ENCODE measurements at places on chromosomes 7 and 10.
A peak's percentile ranks its signal among the peaks of the same experiment; 100 is the strongest.

- DNase-seq: peak; percentile 91
These were observed 10.0 kb downstream of the KLF6 start for GRCh38 chr10:3774814-3775695.

DNA sequence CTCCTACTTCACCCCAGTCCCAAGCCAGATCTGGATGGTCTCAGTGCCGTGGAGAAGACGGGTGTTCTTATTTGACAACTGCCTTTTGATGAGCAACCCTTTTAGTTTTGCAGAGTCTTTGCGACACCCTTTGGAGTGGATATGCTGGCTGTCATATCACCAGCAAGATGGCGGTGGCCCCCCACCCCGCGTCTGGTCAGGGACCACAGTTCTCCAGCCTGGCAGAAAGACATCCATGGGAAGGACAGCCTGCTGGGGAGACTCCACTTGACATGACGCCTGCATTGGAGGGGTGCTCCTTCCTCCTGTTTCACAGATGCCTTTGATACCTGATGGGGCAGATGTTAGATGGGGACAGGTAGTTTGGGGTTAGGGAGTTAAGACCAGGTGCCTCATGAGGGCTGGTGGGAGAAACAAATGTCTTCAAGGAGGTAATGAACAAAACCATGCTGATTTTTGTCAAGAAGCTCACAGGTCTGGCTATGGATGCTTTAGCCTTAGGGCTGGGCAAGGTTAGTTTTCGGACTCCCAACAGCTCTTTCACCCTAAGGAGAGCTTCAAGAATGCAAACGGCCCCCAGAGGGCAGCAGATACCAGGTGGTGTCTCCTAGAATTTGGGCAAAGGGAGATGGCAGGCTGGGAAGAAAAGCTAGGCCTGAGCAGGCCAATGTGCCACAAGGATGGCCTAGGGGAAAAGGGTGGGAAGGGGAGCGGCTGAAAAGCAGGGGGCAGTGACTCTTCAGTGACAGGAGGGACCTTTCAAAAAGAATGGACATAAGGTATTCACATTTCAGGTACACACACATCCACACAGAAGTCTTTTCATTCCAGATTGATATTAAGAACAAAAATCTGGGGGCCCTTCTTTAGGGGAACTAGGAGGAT is 95.2 kb downstream of the CLEC2L start:
- no peak for DNase-seq

- DNase-seq: no peak
These were observed 144.9 kb upstream of the MAGI2 start for GRCh38 chr7:79598351-79598750.

DNA sequence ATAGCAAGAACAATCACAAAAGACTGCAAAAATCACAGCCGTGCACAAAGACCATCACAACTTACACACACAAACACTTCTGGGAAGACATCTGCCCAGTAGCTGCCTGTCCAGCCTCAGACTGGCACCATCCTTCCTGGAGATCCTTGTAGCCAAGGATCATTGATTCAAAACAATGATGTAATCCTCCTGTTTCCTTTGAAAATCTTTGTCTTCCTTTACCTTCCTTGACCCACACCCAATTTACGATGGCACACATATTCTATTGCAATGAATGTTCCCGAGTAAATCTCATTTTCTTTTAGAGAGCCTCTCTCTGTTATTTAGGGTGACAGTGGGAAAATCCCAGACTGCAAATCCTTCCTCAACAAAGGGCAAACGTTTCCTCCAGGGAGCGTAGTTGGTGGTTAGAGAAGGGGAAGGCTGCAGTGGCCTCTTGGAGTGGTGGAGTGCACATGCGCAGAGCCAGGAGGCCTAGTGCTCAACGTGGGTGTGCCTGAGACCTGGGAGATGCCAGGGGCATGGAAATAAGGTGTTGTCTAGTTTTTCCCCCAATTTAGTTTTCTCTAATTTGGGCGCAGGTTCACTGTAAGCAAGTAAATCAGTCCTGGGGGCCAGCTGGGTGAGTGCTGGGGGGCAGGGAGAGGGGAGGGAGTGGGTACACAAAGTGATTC is 3.1 kb upstream of the INPP5A start:
- peak; percentile 37 for DNase-seq

GRCh38 chr10:88553116-88553752 is 29.9 kb downstream of the RNLS start:
- DNase-seq: peak; percentile 52

DNA sequence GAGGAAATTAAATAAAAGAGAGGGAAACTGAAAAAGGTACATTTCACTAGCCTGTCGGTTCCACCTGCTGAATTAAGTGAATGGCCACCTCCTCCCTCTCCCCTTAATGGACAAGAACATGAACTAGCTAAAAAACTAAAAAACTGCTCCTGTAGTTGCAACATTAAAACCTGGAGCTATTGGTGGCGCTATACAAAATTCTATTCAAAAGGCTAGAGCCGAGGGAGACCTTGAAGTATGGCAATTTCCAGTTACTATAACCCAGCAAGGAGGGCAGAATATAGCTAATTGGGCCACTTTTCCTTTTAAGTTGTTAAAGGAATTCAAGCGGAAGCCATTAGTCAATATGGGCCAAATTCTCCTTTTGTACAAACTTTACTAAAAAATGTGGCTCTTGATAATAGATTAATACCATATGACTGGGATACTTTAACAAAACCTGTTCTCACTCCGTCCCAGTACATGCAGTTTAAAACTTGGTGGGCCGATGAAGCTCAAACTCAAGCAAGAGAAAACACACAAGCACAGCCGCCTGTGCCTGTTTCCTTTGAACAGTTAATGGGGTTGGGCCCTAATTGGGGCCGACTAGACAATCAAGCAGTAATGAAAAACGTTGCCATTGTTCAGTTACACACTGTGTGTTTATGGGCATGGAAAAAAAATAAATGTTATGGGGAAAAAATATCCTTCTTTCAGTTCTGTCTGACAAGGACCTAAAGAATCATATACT is 6.5 kb upstream of the CHST3 start:
- DNase-seq: no peak

- DNase-seq: peak; percentile 57
These were observed 13.6 kb downstream of the POR start for GRCh38 chr7:75928568-75928914.

DNA sequence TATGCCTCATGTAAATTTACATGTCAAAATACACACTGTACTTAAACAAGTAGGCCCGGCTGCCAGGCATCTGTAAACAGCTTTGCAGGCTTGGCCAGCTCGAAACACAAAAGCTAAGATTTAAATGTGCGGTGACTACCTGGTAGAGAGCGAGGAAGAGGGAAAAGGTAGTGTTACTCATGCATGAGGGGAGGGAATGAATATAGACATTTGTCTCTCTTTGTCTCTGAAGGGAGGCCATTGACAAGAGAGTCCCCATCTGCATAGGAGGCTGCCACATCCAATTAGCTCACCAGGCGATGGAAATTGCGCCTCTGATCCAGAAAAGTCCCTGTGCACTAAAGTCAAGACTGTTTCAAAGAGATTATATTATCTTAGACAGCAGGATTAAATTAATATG is 535.8 kb downstream of the PTPRN2 start:
- no peak for DNase-seq

- no peak for DNase-seq
These were observed 2.0 kb downstream of the HOXA11 start for GRCh38 chr7:27182861-27183681.

GRCh38 chr7:69882269-69882668 is 284.0 kb downstream of the AUTS2 start:
- DNase-seq: no peak

- no peak for DNase-seq
These were observed 49.1 kb downstream of the SRPK2 start for GRCh38 chr7:105339404-105340323.

DNA sequence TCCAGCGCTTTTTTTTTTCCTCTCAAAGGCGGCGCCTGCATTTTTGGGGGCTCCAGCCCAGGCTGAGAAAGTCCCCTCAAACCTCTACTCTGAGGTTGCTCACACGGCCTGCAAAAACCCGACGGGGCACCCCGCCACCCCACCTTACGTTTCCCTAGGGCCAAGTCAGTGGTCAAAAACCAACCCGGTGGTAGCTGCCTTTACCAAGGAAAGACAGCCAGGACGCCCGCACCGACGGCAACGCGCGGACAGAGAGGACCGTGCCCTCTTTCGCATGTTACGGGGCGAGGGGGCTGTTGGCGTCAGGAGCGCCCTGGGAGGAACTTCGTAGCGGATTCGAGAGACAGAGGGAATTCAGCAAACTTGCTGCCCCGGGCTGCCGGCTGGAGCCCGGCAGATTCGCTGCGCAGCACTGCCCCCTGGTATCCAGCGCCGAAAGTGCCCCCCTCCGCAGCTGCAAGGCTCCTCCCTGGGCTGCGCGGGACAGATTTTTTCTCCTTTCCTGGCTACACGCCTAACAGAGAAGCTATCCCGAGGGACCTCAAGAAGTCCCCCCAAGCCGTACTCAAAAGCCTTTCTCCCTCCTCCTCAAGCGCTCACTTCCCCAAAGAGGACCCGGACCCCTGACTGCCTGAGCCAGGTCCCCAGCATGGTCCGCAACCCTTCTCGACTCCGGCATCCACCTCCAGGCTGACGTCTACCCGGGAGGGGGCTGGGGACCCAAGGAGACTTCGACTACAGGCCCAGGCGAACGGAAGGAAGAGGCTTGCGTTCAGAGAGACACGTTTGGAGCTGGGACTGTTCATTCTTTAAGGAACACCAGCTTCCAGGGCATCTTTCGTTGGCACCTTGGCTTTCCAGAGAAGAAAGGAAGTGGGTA is 27.7 kb upstream of the VAX1 start:
- DNase-seq: no peak

DNA sequence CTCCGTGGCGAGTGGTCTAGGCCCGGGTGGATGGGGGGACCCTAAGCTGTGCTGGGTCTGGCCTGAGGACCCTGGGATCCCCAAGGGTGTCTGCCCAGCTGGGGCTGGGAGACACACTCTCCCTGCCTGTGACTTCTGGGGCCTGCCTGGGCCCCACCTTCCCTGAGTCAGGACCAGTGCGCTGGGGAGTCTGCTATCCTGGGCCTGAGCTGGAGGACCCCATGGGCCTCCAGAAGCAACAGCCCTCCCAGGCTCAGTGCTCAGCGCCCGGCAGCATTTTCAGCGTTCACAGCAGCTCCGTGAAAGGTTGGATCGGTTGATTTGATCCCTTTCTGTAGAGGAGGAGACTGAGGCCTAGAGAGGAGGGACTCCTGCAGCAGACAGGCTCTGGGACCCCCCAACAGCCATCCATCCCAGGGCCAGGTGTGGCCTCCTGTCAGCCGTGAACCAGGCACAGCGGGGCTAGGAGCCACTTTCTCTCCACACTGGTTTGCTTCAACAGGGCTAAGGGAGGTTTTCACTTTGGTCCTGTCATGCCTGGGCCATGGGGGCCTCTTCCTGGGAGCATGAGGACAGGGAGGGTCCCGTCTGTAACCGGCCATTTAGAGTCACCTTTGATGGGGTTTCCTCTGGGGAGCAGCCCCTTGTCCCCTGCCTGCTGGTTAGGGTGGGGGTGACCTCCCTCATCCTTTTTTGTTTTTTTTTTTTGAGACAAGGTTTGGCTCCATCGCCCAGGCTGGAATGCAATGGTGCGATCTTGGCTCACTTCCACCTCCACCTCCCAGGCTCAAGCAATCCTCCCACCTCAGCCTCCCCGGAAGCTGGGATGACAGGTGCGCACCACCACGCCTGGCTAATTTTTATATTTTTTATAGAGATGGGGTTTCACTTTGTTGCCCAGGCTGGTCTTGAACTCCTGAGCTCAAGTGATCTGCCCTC is 12.4 kb downstream of the FOXL3 start:
- no peak for DNase-seq

GRCh38 chr10:6161921-6162320 is 40.8 kb upstream of the PFKFB3 start:
- no peak for DNase-seq

GRCh38 chr10:123492016-123492415 is 174.1 kb upstream of the GPR26 start:
- no peak for DNase-seq

GRCh38 chr10:19097151-19097550 is 48.5 kb downstream of the MALRD1 start:
- no peak for DNase-seq

GRCh38 chr7:122438492-122438891 is 133.9 kb upstream of the FEZF1 start:
- DNase-seq: no peak

- no peak for DNase-seq
These were observed 26.9 kb upstream of the ABCA13 start for GRCh38 chr7:48144291-48144768.

GRCh38 chr10:129799942-129800341 is 164.1 kb downstream of the EBF3 start:
- DNase-seq: no peak

DNA sequence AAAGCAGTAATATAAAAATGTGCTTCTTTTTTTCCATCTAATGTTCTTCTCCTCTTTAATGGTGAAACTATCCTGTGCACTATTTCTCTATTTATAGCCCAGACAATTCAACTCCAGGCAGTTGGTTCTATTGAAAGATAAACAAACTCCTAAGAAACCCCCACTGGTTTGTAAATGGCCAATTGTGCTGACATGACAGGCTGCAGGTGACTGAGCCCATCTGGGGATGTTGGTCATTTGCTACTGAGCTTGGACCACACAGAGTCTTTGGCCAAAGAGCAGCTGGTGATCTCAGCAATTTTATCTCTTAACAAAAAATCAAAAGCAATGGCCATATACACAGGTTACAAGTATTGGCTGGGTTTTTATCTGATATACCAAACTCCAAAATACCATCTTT is 631.8 kb upstream of the CELF2 start:
- DNase-seq: no peak

- no peak for DNase-seq
These were observed 201.0 kb upstream of the PTN start for GRCh38 chr7:137544453-137545058.

- DNase-seq: no peak
These were observed 31.3 kb downstream of the GNAT3 start for GRCh38 chr7:80480566-80480965.

DNA sequence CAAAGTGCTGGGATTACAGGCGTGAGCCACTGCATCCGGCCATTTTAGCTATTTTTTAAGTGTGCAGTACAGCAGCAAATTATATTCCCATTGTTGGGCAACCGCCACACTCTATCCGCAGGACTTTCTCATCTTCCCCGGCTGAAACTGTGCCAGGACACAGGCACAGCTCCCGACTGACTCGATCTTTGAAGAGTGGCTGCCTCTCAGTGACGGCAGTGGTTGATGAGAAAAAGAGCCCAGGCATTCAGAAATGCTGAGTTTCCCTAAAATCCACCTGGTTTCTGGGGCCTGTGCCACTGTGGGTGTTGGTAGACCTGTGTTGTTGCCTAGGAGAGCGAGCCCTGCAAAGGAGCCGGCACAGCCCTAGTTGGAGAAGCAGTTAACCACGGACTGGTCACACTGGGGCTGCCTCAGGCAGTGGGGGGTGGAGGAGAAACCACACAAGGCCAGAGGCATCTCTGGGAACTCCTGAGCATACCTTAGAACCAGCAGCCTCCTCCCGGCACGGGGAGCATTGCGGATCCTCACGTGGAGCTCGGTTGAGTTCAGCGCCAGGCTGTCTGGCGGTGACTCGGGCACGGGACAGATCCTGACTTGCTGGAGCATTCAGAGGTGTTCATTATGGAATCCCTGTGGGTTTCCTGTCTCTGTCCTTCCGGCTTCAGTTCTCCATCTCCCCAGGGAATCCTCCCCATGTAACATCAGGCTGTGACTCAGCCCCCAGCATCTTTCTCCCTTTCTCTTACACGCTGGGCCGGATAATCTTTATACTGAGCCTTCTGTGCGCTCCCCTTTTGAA is 16.2 kb downstream of the PFKFB3 start:
- DNase-seq: peak; percentile 99

GRCh38 chr10:33697016-33697415 is 362.5 kb upstream of the NRP1 start:
- DNase-seq: no peak

- DNase-seq: no peak
These were observed 17.0 kb downstream of the CACUL1 start for GRCh38 chr10:118737603-118738302.

GRCh38 chr10:86600296-86600695 is 54.1 kb upstream of the OPN4 start:
- no peak for DNase-seq

All from RCC 7860 (cell line).